D341Med (cell line): ENCODE measurements at places on chromosomes 11 and 22.

DNA sequence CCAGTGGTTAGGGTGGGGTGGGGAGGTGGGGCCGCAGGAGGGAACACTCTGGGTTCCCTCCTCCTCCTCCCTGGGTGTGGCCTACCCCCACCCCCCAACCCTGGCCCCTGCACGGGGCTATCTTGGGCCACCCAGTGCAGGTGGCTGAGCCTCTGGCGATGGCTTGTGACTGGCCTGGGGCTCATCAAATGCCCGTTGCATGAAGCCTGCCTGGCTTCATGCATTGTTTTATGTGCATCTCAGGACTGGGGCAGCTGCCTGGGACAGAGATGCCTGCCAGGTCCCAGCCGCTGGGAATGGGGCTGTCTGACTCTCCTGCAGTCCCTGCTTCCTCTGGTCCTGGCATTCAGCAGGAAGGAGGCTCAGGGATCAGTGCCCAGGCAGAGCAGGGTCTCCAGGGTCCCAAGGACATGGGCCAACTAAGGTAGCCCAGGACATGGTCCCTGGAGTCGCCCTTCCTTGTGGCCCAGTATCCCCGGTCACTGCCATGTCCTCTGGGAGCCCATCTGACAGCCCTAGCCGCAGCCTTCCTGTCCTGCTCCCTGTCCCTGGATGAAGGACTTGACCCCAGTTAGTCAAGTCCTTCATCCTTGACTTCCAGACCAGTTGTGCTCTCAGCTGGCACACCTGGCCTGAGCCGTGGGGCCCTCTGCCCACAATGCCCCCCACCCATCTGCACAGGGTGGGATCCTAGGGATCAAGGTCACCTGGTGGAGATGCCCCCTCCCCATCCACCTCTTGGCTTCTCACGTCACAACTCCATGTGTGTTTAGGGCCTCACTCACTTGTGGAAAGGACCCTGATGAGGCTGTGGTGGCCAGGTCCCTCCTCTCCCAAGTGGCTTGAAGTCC lies 112.1 kb upstream of the FGF3 start:
- no peak for DNase-seq

GRCh38 chr11:3095712-3096361 lies 38.6 kb upstream of the CARS1 start:
- DNase-seq, result no peak

DNA sequence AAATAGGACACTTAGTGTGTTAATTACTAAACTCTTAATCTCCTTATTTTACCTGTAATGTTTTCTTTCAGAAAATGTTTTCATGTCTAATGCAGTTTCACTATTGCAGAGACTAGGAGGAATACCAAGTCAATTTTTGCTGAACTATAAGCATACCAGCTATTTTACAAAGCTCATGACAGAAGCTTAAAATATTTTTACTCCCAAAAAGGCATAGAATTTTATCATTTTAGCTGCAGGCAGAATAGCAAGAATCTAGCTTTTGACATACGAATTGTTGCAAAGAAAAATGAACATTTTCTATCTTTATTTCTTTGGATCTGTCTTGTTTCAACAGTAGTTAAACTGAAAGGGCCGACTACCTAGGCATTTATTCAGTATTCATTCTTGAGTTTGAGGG lies 366.9 kb downstream of the FAT3 start:
- no peak for DNase-seq

- DNase-seq, result no peak
Observed at GRCh38 chr11:86934582-86934900, 20.7 kb downstream of the FZD4 start.

GRCh38 chr11:2708757-2709281 lies 9.0 kb upstream of the KCNQ1OT1 start:
- no peak for DNase-seq

DNA sequence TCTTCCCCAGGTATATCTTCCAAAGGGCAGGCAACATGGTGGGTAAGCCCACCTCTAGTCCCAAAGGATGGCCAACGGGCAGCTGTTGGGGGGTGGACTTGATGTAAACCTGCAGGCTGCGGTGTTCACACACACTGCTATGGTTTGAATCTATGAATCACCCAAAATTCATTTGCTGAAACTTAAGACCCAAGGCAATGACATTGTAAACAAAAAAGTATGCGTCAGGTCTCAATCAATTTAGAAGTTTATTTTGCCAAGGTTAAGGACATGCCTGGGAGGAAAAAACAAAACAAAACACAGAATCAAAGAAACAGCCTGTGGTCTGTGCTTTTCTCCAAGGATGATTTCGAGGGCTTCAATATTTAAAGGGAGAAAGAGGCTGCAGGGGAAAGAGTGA lies 18.3 kb downstream of the RCN1 start:
- DNase-seq, result no peak

GRCh38 chr11:89168396-89168795 lies 9.3 kb upstream of the TYR start:
- DNase-seq, result no peak

GRCh38 chr11:63558459-63559157 lies 4.6 kb downstream of the PLAAT2 start:
- no peak for DNase-seq
